ENCODE measurements at places on chromosomes 2 and 18.

DNA sequence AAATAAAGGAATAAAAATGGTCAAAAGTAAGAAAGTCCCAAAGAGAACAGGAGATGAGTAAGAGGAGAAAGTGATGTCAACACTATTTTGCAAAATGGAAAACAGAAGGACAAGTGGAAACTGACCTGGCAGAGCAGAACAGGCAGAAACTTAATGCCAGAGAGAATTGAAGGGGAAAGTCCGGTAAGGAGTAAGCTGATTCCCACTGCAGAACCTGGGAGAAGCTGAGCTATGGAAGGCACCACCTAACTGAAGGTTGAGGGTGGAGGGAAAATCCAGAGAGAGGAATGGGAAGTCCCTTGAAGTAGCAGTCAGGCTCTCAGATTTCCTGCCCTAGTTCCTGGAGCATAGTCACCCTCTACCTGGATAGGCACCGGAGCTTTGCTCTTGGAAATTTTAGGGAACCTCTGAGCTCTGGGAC, 59.8 kb downstream of the MOGAT1 start:
- DNase-seq, result no peak

DNA sequence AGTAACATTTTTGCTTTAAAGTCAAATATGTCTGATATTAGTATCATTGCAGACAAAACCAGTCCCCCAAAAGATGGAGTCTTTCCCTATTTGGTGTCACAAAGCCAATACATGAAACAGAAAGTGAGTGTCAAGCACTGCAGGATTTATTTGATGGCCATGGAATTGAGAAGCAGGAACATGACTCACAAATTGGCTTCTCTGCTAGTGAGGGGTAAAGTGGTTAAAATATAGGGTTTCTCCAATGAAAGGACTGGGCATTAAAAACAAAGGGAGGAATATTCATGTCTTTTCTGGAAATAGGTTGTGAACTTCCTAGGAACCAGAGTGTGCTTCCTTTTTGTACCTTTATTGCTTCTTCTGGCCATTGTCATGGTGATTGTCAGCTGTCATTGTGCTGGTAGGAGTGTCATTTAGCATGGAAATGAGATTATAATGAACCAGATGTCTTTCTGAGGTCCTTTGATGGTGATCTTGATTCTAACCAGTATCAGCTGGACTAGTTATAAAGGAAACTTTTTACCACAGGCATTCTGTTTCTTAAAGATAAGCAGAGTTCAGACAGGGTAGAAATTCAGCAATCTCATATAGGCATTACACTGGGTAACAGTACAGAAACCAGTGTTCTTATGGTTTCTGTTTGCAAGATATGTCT, 4.1 kb downstream of the REG1B start:
- DNase-seq, result no peak

DNA sequence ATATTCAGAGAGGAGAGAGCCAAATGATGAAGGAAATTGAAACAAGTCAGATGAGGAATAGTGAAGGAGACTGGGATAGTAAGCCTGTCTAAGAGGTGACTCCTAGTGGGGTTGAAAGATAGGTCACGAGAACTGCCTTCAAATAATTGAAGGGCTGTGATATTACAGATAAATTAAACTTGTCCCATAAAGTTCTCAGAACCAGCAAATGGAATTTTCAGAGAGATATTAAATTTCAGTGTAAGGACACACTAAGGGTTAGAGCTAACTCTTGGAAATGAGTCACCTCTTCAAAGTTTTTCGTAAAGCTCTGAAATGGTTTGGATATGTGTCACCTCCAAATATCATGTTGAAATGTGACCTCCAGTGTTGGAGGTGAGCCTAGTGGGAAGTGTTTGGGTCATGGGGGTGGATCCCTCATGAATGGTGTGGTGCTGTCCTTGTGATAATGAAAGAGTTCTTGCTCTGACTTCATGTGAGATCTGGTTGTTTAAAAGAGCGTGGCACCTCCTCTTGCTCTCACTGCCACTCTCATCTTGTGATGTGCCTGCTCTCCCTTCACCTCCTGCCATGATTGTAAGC, 87.3 kb downstream of the BABAM2 start:
- no peak for DNase-seq

DNA sequence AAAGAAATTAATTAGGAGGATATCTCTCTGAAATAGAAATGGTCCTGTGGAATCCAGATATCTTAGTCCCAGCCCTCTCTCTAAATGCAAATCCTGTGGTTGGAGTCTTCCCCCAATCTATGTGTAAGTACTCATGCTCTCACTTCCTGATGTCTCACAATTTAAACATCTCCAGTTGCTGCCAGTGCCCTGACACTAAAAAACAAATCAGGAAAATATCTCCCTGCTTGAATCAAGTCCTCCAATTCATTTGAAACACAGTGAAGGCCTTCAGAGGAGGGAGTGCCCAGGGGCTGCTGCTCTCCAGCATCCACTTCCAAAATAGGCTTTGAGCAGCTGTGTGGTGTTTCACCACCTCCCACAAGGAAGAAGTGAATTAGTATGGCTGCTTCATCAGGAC, 413.8 kb downstream of the RAD51AP2 start:
- no peak for DNase-seq

GRCh38 chr2:110638004-110638403, 39.9 kb downstream of the BUB1 start:
- no peak for DNase-seq

DNA sequence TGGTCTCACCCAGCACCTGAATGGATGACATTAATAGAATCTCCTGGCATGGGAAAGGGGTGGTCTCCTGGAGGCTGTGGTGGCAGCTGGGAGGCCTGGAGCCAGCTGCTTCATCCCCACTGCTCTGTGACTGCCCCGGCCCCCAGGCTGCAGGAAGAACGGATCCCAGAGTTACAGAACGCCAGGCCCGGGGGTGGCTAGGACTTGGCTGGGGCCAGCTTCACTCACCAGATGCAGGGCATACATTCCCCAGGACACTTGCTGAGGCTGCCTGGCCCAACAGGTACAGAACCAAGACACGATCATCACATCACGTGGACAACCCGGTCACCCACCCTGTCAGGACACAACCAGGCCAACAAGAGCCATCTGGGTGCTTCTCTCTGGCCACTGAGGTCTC, 178.6 kb upstream of the SALL3 start:
- DNase-seq, result no peak

- DNase-seq, result no peak
Measured at GRCh38 chr2:235048549-235048948, 96.7 kb downstream of the SH3BP4 start.

DNA sequence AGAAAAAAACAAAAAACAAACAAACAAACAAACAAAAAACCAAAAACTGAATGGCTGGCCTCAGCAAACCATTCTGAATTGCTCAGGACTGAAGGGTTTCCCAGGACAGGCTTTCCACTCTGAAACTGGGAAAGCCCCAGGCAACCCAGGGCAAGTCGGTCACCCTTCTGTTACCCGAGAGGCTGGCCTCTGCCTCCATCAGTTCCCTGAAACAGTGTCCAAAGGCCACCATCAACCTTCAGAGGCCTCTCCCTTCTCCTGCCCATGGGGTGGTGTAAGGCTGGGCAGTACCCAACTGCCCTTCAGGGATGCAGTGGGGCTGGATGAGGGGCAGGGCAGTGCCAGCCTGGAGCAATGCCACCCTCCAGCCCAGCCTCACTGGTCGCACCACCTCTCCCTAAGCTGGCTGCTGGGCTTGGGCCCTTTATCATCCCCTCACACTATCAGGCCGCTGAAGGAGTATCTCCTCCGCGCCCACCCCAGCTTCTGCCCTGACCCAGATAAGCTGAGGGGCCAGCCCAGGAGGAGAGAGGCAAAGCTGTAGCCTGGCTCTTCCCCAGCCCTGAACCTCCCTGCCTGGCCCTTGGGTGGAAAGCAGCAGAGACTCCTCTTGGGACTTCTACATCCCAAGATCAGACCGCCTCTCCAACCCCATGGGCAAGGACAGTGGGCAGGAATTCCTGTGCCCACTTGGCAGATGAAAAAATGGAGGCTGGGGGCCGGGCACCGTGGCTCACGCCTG, 35.9 kb downstream of the ZFP36L2 start:
- DNase-seq, result no peak

GRCh38 chr2:85133751-85134254, 611 bp downstream of the TCF7L1 start:
- DNase-seq, result no peak

DNA sequence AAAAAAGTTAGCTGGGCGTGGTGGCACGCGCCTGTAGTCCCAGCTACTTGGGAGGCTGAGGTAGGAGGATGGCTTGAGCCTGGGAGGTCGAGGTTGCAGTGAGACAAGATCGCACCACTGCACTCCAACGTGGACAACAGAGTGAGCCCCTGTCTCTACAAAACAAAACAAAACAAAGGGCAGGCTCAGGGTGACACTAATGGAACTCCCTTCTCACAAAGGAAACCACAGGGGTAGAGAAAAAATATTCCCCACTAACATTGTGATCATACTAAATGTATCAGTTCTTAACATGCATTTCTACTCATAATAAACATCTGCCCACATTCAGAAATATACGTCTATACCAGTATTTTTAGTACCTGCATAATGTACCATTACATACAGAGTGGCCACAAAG, 21.1 kb downstream of the STAM2 start:
- DNase-seq, result no peak

Measured in NCI-H2107 (cell line).